ENCODE measurements at places on chromosomes 7 and 10.

DNA sequence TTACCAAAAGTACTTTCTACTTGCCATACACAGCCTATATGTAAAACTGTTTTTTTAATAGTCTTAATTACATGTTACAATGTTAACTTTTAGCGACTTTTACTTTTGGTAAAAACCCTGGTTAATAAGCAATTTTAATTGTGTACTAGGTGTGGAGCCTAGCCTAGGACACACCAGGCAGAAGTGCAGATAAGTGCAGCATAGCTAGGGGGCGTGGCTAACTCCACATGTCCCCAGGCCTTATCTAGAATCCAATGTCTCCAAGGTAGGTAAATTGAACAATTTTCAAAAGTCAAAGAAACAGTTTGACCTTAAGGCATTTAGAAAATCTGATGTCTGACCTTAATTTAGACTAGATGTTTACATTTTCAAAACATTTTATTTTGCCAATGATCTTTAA is 858.7 kb downstream of the CCSER2 start:
- DNase-seq = no peak

- DNase-seq = no peak
These were observed 222.3 kb downstream of the SFMBT2 start for GRCh38 chr10:7188456-7189050.

DNA sequence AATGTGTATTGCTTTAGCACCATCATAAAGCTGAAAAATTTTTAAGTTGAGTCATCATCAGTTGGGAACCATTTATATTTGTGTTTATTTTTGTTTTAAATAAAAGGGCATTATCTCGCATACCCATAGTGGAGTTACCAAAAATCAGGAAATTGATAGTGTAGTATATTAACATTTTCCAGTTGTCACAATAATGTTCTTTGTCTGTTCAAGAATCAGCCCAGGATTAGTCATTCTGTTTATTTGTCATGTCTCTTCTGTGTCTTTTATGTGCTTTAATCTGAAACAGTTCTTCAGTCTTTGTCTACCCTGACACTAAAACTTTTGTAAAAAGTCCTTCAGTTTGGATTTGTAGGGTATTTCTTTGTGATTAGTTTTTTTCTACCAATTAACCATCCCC is 827.8 kb upstream of the ZWINT start:
- DNase-seq = no peak

DNA sequence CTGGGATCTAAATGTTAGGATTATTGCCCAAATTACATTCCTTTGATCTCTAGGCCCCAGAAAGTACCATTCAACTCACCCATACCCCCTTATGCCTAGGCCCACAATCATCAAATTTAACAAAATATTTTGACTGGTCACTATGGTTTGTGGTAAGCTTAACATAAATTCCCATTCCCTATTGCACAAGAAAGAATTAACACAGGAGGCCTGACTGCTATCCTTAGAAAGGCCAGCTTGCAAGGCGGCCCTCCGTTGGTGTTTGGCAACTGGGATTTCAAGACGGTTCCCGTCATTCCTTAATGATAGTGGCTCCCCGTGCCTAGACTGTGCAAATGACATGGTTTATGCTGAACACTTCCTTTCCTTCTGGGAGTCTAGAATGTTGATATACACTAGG is 29.6 kb downstream of the ARHGAP21 start:
- DNase-seq = no peak

DNA sequence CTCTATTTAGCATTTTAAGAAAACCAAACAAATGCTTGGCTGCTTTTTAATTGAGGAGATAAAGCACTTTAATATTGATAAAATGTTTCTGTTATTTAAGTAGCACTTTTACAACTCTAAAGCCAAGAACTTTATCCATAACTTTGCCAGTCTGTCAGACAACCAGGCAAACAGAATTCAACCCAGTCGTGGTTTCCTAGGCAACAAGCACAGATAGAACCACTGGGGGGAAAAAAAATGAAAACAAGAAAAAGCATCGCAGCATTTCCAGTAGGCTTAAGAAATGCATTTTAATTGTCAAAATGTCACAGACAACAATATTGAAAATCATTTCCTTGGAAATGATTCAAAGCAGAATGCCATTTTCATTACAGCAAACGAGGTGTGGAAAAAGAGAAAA is 323.4 kb downstream of the PARD3 start:
- DNase-seq = no peak

DNA sequence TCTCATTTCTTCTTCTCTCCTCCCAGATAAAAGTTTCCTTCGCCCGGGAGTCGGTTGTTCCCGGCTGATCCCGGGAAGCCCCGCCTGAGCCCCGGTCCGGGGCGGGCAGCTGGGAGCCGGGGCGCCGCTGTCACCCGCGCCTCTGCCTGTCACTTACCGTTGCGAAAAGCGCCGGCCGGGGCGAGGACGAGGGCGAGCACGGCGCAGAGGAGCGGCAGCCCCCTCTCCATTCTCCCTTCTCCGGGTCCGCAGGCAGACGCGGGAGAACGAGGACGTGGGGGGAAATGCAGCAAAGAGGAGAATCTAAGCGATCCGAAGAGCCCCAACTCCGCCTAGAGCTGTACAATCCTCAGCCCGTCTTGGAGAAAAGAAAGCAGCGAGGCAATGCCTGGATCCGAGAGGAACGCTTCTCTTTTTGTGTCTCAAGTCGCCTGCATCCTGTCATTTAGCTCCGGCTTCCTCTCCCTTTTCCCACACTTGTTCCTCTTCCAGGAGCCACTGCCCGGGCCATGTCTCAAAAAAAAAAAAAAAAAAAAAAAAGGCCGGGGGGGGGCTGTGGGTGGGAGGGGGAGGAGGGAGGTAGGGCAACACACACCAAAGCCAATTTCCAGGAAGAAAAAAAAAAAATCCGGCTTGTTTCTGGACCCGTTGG is at the start of gene NRP1:
Gene NRP1, minus strand, starts transcription at position 515 of the 652 bp plus-strand sequence. Its CDS starts 285 bp downstream, at position 230.
- no peak for DNase-seq

DNA sequence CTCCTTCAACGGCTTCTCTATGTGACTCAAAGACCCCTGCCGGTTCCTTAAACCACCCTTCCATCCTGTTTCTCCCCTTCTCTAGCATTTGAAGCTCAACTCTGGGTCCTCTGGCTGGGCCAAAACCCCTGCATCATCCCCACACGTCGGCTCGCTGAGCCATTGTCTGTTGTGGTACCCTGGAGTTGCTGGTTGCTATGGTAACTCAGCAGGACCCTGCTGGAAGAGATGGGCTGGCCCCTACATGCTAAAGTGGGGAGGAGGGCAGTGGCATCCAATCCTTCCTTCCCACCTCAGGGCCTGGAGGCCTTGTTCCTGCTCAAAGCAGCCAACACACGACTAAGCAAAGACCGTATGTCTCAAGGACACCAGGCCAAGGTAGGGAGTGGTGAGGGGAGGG is 452.5 kb downstream of the PLXNA4 start:
- DNase-seq = no peak

GRCh38 chr10:17725703-17726102 is 26.3 kb upstream of the TMEM236 start:
- no peak for DNase-seq

DNA sequence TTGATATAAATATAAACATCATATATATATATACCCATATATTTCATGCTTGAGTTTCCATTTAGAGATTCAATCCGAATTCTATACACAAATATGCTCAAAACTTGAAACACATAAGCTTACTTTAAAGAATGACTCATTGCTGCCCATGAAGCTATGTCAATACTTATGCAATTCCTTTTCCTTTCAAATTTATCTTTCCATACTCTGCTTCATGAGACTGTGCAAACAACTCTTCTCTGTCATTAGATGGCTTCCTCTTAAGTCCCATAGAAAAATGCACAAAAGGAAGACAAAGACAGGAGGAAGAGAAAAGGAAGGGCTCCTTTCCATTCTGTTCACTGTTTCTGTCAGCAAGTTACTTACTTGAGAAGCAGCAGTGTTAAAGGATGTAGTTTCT is 895.7 kb upstream of the SORCS1 start:
- no peak for DNase-seq

Data from bone marrow (tissue), 2 donors.